ENCODE measurements at places on chromosomes 3 and 15. TPM values are rescaled to one million over a fixed set of nuclear protein-coding genes. Genes with fewer than 3 reads are reported as not detected.

- no peak for DNase-seq
Measured at GRCh38 chr3:71393093-71393492, 190.4 kb downstream of the FOXP1 start.

GRCh38 chr3:66808891-66809594 is 189.1 kb upstream of the KBTBD8 start:
- no peak for DNase-seq

GRCh38 chr3:158261371-158261991 is 151.6 kb downstream of the RSRC1 start:
- no peak for DNase-seq

GRCh38 chr3:50126287-50127211 is 28.6 kb upstream of the SEMA3F start:
- no peak for DNase-seq

GRCh38 chr3:136835813-136836510 is 17.0 kb downstream of the SLC35G2 start:
- no peak for DNase-seq

DNA sequence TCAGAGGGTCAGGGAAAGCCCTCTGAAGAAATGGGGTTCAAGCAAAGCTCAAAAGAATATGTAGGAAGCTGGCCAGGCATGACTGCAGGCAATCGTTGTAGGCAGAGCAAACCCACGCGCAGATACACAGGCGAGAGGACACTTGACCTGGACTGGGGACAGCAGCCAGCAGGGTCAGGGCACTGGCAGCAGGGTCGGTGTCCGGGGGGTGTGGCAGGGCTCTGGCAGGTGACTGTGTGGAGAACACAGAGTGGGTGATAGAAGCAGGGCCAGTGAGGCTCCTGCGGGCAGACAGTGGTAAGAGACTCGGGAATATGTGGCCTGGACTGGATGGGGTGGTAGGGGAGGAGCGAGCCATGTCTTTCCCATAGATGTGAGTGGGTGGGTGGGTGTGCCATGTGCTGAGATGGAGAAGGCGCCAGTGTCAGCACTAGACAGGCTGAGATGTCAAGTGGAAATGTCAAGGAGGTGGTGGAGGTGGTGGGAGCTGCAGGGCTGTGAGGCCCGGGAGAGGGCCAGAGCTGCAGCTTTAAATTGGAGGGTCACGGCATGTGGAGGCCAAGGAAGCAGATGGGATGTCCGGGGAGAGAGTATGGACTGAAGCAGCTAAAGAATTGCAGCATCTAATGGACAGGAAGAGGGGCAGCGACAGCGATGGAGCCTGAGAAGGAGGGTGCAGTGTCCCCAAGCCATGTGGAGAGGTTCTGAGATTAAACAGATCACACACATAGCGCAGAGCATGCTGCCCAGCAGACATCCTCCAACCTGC is 13.4 kb downstream of the TMEM43 start:
- DNase-seq, result no peak

DNA sequence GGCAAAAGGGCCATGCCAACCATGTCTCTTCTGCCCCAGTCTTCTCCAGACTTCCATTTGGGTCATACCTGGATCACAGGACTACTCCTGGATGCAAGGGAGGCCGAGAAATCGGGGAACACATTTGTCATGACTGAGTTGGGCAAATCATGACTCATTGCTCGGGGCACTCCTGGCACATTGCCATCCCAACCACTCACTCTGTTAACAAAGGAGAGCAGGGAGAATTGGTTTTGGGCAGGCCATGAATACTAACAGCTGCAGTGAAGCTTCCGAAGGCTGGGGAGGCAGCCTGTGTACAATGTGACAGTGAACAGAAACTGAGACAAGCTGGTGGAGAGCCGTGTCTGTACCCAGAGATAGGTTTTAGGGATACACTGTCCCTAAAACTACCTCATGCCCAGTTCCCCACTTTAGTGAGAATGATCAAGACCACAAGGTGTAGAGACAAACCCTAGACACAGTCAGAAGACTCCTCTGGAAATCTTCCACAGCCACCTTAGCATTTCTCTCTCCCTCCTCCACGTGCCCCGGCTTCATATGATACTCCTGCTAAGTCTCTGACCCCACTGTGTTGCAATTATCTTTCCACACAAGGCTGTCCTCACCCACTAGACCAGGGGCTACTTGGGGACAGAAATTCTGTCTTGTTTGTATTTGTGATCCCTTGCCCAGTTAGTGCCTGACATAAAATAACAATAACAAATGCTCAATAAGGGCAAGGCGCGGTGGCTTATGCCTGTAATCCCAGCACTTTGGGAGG is 10.5 kb upstream of the BUB1B start:
- no peak for DNase-seq

DNA sequence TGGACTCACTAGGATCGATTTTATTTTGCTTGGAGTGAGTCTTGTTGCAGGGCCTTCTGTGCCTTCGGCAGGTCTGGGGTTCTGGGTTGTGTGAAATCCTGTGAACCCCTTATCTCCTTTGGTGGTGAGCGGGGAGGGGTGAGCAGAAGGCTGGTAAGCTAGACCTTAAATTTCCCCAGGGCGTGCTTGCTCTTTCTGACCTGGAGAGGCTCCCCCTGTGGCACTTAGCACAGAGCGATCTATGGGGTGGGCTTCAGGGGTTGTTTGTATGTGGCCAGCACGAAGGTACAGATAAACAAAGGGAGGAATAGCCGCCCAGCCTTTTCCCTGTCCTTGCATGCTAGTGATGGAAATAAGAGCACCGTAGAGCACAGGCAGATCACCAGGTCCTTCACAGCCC is 11.8 kb downstream of the CACNA2D3 start:
- DNase-seq, result no peak

DNA sequence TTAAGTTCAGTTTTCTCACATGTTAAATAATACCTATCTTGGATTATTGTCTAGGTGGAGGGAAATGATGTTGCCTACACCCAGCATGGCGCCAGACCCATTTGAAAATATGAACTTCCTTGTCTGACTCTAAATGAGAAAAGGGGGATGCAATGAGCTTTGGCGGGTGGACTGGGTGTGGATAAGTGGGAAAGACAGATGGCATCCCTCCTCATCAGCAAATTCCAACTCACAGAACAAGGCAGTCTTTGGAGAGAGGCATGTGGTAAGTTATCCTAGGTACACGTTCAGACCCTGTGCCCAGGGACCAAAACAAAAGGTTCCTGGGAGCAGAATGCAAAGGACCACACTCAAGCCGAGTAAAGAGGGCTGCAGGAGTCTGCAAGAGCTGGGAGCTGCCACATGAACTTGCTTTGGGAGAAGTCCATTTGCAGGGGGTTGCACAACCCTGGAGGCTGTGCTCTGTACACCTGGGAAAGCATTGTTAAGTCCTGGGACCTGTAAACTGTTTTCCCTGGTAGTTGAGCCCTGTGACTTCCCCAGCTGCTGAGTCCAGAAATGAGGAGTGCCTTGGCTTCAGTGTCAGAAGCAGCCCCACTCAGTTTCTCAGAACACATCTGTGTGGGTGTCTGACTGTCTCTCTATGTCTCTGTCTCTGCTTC is 102.3 kb upstream of the TPM1 start:
- no peak for DNase-seq

DNA sequence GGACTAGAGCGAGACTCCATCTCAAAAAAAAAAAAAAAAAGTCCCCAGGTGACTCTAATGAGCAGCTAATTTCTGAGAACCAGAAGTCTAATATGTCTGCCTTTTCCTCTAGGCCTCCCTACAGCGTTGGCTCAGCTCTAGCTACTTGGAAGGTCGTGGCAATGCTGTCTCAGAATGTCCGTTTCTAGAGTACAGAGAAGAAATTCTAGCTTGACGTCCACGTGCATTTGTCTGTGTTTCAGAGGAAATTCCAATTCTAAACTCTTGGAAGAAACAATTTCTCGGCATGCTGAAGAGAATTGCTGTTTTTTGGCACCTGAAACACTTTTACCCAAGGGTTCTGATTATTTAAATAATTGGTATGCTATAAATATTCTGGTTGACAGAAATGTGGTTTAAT is 78.8 kb downstream of the SOX2 start:
- no peak for DNase-seq

GRCh38 chr3:9183011-9183410 is 66.4 kb downstream of the SRGAP3 start:
- DNase-seq, result no peak

DNA sequence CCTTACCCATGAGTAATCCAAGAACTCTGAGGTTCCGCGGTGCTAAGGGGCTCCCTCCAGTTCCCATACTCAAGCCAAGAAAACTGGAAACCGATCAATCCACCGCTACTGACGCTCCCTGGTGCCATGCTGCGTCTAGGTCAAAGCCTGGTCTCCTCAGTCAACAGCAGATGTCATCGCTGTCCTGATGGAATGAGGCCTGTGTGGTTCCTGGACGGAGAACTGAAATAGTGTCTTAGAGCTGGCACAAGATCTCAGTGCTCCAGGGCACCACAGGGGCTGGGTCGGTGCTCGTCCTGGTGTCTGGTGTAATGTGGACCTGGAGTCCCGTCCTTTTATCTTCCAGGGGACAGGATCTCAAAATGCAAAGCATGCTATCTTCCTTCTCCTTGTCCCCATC is 373.9 kb upstream of the CFAP20DC start:
- no peak for DNase-seq

DNA sequence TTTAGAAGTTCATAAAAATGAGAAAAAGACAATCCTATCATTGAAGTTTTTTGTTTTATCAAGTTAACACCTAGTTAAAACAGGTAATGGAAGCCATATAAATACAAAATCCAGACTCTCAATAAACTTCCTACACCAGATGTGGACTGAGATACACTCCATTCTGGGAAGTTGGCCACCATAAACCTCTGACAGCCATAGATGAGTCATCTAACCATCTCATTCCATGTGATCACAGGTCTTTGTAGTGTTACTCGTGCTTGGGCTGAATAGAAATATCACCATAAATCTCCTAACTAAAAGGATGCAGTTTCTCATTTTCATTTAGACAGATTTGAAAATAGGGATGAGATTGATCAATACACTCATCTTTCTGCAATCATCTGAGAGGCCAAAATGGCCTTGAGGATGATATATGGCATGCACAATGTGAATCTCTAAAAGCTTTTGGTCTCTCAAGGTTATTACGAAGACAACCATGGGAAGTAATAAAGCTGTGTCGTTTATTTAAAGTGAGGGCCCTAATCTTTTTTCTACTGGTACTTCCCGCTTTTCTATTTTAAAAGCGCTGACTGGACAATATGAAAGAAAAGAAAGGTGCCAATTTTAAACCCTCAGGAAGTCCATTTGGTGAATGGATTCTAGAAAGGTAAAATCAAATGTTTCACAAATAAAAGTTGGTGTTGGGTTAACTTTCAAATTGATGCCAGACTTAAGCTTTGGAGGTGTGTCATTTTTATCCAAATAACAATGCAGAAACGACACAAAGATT is 155.5 kb downstream of the POLR2M start:
- DNase-seq, result no peak

DNA sequence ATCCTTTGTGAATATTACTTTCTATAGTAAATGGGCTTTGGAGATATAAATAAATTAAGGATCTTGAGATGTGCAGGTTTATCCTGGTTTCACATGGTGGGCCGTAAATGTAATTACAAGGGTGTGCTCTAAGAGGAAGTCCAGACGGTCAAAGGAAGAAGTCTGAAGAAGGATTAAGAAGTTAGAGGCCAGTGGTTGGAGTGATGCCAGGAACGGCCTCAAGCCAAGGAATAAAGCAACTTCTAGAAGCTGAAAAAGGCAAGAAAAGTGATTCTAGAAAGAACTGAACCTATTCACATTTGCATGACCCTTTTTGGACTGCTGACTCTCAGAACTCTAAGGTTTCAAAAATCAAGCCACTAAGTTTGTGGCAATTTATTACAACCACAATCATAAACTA is 981.3 kb upstream of the ALCAM start:
- DNase-seq, result no peak

- no peak for DNase-seq
Measured at GRCh38 chr15:91992945-91993344, 139.4 kb downstream of the SLCO3A1 start.

DNA sequence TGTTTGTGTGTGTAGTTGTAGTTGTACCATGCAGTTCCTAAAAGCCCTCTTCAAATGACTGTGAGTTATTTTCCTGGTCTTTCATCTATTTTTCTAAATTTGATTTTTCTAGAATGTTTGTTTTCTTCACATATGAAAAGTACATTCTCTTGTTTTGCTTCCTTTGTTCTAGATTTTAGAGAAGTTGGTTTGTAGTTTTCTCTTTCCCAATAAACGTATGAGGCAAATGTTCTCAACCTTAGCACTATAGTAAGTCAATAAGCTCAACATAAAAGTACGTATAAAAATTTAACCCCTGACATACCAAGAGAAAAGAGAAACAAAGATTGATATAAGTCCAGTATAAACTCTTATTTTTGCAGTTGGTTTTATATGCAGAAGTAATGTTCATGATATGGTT is 74.7 kb downstream of the IL1RAP start:
- no peak for DNase-seq

GRCh38 chr3:183073839-183074238 is 25.5 kb downstream of the MCCC1 start:
- no peak for DNase-seq

GRCh38 chr3:93981649-93982048 is 1.7 kb downstream of the ARL13B start:
- DNase-seq, result peak; percentile 26

GRCh38 chr15:60718661-60719069 is 239.7 kb upstream of the ICE2 start:
- no peak for DNase-seq

DNA sequence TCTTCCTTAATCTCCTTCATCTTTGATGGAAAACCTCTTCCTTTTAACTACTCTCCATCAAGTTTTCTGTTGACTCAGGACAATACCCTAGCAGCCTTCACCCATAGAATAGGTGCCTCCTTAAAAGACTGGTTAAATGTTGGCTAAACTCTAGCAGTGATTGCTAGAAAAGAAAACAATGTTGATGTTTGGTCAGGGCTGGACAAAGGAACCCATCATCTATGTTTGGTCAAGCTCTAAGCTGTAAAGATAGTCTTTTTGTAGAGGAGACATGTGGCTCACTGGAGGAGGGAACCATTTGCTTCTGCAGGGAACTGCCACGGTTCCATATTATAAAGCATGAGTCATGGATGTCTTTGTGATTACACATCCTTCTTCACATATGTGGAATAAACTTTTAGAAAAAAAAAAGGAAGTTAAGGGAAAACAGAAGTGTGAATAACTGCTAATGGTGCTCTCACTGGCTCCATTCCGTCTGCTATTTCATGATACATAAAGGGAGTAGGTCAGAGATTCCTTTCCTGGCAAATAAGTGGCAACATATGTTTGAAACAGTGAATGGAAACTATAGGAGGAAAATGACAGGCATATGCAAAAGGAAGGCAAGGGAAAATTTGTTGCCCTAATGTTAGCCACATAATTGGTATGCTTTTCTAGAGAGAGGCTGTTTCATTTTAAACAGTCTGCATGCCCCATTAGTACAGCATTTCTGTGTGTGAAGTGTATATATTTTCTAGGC is 78.2 kb downstream of the CMSS1 start:
- no peak for DNase-seq

C3orf22 gene
- polyA plus RNA-seq, result 0.04 TPM

FOXL2NB gene
- 36.7 TPM for polyA plus RNA-seq

CFAP100 gene
- polyA plus RNA-seq, result not detected

RSL24D1 gene
- polyA plus RNA-seq, result 135 TPM

RTP4 gene
- 7.3 TPM for polyA plus RNA-seq

ADAMTS17 gene
- 2.2 TPM for polyA plus RNA-seq

CCDC39 gene
- polyA plus RNA-seq, result 0.72 TPM

SYNPR gene
- not detected for polyA plus RNA-seq

SHC4 gene
- 1.8 TPM for polyA plus RNA-seq

TGM5 gene
- polyA plus RNA-seq, result not detected

UTS2B gene
- polyA plus RNA-seq, result 0.80 TPM

TM6SF1 gene
- 4.9 TPM for polyA plus RNA-seq

KIF7 gene
- 9.0 TPM for polyA plus RNA-seq

TPRA1 gene
- polyA plus RNA-seq, result 6.4 TPM

GOLGA8R gene
- 2.1 TPM for polyA plus RNA-seq
